Activated T-cell treated with anti-CD3 and anti-CD28 coated beads, Interleukin-2, amount 50 U/mL, for 48 hours (primary cell): ENCODE measurements at places on chromosomes 2 and 18.

GRCh38 chr2:103789381-103790095, 1027.7 kb downstream of the TMEM182 start:
- no peak for DNase-seq

DNA sequence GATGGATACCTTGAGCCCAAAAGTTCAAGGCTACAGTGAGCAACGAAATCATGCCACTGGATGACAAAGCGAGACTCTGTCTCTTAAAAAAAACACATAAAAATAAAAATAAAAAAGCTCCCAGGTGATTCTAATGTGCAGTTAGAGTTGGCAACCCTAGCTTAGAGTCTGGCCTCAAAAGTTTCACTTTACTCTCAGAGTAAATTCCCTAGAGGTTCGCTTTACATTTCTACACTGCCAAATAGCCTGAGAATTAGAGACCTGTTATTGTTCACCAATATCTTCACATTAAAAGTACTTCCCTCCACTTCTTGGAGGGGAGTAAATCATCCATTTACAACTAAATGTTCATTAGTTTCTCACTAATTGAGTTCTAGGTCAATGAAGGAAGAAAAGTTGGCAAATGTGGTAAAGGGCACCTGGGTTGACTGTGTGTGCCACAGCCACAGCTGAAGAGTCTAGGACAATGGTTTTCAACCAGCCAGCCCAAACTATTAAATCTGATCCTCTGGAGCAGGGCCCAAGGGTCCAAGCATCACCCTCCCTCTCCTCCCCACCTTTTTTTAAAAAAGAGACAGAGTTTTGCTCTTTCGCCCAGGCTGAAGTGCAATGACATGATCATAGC, 15.2 kb upstream of the TMEM37 start:
- DNase-seq = no peak

GRCh38 chr2:48250943-48251342, 279.0 kb upstream of the STON1 start:
- DNase-seq = no peak

DNA sequence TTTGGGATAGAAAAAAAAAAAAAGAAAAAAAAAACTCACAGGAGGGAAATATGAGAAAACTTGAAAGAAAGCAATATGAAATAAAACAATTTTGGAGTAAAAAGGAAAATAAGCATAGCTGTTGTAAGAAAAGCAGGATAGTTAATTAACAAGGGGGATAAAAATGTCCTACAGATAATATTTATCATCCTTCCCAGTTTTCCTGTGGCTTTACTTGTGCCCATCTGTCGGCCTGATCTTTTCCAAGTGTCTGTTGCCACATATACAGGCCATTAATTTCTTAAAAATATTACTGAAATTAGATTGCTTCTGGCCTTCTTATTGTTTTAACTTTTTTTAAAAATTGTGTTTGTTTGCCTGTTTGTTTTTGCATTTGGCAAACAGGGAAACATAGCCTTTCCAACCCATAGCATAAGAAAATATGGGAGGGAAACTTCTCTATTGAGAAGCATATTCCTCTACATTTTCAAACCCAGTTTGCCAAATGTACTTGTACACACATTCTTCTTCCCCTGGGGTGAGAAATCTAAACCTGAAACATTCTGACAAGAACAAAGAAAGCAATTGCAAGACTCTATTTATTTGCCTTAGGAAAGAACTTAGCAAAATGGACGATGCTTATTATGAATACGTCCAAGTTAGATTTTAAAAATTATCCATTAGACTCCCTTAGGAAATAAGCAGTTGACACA, 272.3 kb downstream of the CDH20 start:
- no peak for DNase-seq

DNA sequence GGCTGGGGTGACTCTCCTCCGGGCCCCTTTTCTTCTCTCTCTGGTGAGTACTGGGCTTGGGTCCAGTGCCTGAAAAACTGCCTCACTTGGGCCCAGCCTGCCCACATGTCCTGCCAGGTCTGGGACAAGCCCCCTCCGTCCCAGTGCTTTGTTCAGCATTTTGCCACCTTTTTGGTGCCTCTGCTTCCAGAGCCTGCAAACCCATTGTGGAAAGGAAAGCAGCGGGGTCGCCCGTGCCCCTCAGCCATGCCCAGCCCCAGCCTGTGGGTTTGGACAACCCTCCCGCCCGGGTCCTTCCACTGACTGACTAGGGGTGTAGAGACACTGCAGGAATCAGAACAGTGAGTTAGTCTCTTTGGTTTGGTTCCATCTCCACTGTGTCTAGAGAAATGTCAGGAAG, 140.7 kb upstream of the ALKAL2 start:
- no peak for DNase-seq

GRCh38 chr18:35267161-35267651, 22.8 kb downstream of the ZSCAN30 start:
- DNase-seq = peak; percentile 67

GRCh38 chr2:206700156-206700555, 18.0 kb downstream of the DYTN start:
- DNase-seq = no peak
